ENCODE measurements at places on chromosomes 3 and 15.

GRCh38 chr3:51974963-51975851 lies at the start of gene ABHD14A:
TSS of gene ABHD14A (plus strand) at chr3:51975064. CDS start at chr3:51975136, 72 bp downstream.
- DNase-seq = peak; percentile 58

DNA sequence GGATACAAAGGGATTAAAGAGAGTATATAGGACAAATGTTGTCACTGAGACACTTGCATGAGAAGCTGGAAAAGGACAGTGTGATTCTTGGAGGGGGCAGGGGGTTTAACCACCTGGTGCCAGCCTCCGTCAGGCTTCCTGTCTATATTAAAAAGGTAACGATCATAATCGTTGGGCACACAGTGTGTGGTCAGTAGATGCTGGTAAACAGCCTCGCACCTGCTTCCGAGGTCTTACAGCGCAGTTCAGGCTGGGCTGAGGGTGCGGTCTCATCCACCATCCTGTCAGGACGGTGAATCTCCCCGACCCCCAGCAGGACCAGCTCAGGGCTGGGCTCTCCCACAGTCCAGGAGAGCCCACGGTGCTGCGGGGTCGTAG lies 47.7 kb upstream of the SMAD6 start:
- DNase-seq = no peak

- DNase-seq = no peak
Observed at GRCh38 chr15:94265982-94266381, 34.6 kb downstream of the MCTP2 start.

- no peak for DNase-seq
Observed at GRCh38 chr3:160774172-160774571, 18.1 kb downstream of the PPM1L start.

GRCh38 chr15:66474135-66474534 lies 23.4 kb downstream of the SNAPC5 start:
- no peak for DNase-seq

DNA sequence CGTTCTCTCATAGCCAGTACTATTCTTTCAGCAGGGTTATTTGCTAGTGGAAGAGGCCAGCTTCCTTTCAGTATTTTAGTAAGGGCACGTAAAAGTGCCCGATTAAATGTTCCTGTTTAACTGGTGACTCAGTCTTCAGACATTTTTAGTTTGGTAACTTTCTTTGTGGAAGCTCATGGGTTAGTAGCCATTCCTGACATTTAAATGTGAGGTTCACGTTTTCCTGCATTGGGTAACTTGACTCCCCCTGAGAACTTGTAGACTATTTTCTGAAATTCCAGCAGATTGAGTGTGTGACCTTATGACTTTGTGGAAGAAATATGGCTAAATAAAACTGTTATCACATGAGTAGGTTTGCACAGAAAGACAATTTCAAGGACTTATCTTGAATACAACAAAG lies 16.9 kb downstream of the ABHD2 start:
- DNase-seq = no peak

DNA sequence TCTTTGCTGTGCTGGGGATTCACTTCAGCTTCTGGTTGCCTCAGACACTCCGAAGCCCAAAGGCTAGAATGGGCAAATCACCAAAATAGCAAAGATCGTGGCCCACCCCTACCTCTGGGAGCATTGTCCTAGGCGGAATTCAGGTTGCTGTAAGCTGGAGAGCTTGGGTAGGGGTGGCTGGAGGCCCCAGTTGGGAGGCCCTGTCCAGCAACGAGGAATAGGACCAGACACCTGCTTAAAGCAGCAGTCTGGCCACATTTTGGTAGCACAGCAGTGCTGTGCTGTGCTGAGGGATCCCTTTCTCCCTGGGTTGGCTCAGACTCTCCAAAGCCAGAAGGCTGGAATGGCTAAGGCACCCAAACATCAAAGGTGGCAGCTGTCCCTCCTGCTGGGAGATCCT lies 99.3 kb downstream of the CLDN1 start:
- no peak for DNase-seq

DNA sequence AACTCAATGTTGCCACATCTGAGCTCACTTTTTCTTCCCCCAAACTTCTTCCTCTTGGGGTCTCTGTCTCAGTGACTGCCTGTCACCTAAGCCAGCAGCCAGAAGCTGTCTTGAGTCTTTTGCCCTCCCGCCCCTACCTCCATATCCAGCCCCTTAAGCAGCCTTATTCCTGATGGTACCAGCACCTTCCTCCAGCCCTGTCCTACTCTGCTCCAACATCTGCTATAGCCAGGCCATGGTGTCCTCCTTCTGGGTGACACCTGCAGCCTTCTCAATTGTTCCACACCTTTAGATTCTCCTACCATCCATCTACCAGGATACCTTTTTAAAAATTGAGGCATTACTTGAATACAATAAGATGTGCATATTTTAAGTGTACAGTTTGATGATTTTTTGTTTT lies 53.8 kb downstream of the EPHB3 start:
- DNase-seq = no peak

DNA sequence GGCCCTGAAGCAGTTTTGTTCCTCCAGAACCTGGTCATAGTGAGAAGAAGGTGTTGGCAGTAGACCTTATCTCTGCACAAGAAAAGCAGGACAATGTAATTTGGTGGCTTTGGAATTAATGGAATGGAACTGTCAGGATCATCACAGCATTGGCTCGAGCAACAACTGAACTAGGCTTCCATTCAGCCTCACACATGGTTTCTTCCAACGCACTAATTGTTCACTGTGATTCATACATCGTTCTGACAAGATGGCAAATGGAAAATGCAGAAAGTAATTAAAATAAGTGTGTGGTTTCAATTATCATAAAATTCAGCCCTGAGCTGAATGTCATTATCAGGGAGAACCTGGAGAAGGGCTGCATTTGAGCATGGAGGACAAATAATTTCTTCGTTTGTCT lies 80.6 kb downstream of the MFSD1 start:
- DNase-seq = no peak

DNA sequence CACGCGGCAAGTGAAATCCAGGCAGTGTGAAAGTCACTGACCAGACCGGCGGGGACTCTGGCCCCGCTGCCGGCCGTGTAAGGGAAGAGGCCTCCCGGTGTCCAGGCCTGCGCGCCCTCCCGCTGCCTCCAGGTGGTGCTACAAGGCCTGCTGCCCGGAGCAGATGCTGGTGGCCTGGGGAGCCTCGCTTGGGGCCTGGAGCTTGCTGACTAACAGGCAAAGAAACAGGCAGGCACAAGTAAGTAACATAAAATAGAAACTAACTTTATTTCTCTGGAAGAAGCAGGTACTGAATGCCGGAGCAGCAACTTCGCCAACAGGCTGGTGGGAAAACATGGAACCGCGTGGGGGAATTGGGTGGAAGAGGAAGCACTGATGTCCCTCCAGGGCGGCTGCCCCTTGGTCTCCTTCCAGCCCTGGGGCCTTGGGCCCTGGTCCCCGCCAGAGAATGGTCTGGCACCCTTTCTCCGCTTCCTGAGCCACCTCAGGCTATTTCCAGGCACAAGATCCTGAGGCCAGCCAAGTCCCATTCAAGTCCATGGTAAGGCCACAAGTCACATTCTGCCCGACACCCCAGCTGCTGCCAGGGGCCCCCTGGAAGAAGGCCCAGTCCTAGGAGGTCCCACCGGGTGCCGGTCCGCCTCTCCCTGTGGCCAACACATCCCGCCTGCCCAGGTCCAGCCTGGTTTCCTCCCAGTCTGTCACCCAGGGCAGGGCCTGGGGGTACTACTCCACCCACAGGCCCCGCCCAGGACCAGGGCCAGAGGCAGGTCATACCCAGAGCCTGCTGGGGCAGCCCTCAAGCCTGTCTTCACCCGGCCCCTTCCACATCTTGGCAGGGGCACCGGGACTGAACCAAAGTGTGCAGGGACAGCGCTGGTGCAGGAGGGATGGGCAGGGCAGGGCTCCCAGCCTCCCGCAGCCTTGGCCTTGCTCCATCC lies 45.0 kb downstream of the TNK2 start:
- peak; percentile 74 for DNase-seq

DNA sequence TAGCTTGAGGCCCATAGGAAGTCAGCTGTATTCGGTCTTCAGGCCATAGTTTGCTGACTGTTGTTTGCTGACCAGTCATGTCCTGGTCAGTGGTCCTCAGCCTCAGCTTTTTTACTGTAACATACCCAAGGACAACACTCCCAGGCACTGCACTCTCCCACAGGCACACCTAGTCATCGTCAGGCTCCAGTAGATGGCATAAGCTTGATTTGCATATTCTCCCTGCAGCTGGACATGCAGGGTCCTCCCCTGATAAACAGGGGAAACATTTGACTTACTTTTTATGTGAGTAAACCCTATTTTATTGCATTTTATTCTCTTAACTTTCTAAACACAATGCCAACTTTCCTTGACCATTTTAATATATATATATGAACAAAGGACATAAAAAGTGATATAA lies 22.9 kb downstream of the ARHGEF3 start:
- DNase-seq = no peak

DNA sequence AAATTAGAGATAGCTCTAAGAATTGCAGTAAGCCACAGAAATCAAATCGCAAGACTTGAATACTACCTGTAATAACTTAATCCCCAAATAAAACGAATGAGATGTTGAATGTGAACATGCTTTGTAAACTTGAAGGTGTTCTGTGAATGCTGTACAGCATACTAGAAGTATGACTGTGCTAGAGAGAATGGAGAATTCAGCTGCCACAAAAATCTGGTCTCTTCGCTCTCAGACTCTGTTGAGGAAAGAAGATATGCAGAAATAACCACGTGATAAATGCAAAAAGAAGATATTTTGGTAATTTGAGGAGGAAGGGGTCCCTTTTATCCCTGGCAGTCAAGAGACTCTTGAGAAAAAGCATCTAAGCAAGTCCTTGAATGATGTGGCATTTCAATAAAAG lies 37.3 kb downstream of the ZBTB38 start:
- DNase-seq = no peak

GRCh38 chr3:41259449-41260062 lies 60.3 kb downstream of the CTNNB1 start:
- no peak for DNase-seq

DNA sequence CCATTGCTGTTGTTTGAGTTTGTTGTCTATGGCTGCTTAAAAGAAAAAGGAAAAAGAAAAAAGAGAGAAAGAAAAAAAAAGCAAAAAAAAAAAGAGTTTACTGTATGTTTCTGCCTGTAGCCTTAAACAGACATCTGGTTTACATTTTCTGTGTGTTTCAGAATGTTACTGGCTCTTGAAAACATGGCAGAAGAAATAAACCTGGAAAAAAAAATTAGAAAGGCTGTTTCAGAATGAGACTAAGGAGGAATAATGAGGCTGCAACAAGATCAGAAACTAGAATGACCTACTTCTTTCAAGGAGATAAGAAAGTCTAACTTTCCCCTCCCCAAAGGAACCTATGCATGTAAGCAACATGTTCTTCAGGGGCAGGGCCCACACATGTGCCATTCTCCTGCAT lies 292.1 kb downstream of the DIPK2A start:
- no peak for DNase-seq

- DNase-seq = no peak
Observed at GRCh38 chr3:24936574-24936973, 441.9 kb upstream of the THRB start.

- no peak for DNase-seq
Observed at GRCh38 chr15:87887177-87887576, 369.4 kb downstream of the NTRK3 start.

Data from anterior cingulate cortex (tissue), 58 donors.